ENCODE measurements at places on chromosomes 16 and 17. TPM values are rescaled to one million over a fixed set of nuclear protein-coding genes. Genes with fewer than 3 reads are reported as not detected.

DNA sequence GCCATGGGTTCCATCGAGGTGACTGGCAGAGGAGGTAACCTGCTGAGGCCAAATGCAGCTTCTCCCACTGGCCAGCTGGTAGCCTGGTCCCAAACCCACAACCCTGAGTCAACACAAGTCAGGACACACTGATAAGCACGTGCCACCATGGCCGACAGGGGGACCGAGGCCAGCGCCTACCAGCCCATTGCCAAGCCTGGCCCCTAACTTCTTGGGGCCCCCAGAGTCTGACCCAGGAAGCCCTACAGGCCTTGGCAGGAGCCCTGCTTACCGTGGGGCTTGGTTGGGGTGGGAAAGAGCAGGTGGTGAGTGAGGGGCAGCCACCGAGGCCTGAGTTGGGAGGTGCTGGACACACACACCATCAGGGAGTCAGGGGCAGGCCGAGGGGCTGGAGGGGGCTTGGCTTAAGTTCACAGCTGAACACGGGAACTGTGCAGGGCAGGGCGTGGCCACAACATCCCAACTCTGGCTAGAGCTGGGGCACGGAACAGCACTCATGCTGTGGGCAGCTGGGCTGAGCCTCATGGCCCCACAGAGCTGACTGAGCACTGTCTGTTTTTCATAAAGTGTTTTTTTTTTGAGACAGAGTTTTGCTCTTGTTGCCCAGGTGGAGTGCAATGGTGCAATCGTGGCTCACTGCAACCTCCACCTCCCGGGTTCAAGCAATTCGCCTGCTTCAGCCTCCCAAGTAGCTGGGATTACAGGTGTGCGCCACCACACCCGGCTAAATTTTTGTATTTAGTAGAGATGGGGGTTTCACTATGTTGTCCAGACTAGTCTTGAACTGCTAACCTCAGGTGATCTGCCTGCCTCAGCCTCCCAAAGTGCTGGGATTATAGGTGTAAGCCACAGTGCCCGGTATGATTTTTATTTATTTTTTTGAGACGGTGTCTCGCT, 5.5 kb downstream of the MRPL28 start:
- no peaks in the 10 kb centered on the region for H3K4me1 ChIP-seq
- no peaks in the 10 kb centered on the region for H3K27me3 ChIP-seq
- H3K4me3 ChIP-seq = no peak overlapping the region
- DNase-seq = no peak
- no peak overlapping the region for H3K27ac ChIP-seq

- H3K4me3 ChIP-seq = no peak overlapping the region
- DNase-seq = no peak
- H3K27ac ChIP-seq = no peak overlapping the region
- H3K27me3 ChIP-seq = no peaks in the 10 kb centered on the region
- H3K4me1 ChIP-seq = no peaks in the 10 kb centered on the region
- H3K36me3 ChIP-seq = no peaks in the 10 kb centered on the region
Observed at GRCh38 chr17:15657868-15658267, 26.2 kb downstream of the TRIM16 start.

The TMC7 gene
- 4.2 TPM for total RNA-seq

The C1QTNF8 gene
- total RNA-seq = 1.4 TPM

Data from aorta (tissue), 5 donors.